ENCODE measurements at places on chromosomes 3 and 15.

- no peak for DNase-seq
Observed at GRCh38 chr15:41993472-41994170, 21.3 kb upstream of the EHD4 start.

- DNase-seq: no peak
Observed at GRCh38 chr3:32157600-32158264, 51.3 kb downstream of the GPD1L start.

DNA sequence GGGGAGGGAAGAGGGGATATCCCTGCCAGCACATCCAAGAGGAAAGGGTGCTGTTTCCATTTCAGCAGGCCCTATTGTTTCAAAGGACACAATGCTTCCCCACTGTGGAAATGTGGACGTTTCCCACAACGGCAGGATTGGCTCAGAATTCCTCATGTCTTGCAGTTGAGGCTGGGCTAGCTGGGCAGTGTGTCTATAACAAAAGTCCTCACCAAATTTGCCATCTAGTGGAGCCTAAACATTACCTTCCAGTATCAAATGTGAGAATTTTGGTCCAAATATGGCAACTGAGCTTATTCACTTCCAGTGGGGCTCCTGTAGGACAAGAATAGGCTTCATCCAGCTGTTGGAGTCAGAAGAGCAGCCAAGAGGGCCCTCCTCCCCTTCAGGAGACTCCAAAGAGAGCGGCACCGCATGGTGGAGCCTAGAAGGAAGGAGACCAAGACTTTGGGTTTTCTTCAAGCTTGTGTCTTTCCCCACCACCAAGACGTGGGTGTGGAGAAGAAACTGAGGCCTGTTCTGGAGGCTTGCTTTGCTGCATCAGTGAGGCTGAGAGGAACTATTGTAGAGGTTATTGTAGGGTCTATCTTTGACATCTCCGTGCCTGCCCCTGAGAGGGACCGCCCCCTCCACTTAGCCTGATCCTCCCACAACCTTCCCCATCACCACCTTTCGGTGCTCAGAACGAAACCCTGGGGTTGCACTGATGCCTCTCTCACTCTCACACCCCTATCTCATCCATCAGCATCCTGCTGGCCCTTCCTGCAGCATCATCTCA, 45.3 kb upstream of the SLCO2A1 start:
- DNase-seq: no peak

- DNase-seq: no peak
Observed at GRCh38 chr15:72472992-72473610, 1.0 kb upstream of the ARIH1 start.

- no peak for DNase-seq
Observed at GRCh38 chr3:177694951-177695350, 497.7 kb upstream of the TBL1XR1 start.

GRCh38 chr3:105315815-105316214, 50.9 kb upstream of the ALCAM start:
- no peak for DNase-seq

- no peak for DNase-seq
Observed at GRCh38 chr15:55343168-55343567, 24.1 kb downstream of the PIGB start.

DNA sequence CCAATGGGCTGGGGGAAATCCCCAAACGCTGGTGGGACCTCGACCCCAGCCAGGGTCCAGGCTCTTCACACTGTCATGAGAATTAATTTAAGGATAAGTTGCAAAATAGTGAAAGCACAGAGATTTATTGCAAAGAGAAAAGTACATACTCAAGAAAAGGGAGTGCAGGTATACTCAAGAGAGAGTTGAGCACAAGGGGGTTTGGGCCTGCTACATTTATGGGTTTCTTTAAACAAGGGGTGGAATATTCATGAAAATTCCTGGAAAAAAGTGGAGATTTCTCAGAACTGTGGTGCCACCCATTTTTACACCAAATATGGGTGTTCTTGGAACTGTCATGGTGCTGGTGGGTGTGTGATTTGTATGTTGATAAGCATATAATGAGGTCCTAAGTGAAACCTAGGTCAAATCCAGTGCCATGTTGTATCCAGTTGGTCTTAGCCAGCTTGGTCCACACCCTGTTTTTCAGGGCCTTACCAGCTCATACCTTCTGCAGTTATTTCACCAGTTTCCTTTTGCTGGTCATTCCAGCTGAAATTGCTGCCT, 32.6 kb upstream of the NEO1 start:
- no peak for DNase-seq

GRCh38 chr15:62440362-62441105, 275.4 kb upstream of the C2CD4B start:
- no peak for DNase-seq

GRCh38 chr3:68334367-68334986, 597.9 kb downstream of the TAFA4 start:
- no peak for DNase-seq

DNA sequence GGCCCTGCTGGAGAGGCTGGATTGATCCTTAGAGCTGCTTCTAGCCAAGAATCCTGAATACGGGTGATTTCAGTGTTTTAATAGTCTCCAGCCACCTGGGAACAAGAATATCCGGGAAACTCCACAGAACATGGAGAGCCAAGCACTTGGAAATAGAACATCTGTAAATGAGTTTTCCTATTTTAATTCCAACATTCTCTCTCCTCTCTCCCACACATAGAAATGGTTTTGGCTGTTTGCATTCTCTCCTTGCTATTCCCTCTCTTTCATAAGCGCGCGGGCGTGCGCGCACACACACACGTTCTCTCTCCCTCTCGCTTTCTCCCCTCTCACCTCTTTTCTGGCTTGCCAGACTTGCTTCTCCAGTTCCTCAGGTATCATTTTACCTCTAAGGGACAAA, 50.6 kb downstream of the GADL1 start:
- no peak for DNase-seq

DNA sequence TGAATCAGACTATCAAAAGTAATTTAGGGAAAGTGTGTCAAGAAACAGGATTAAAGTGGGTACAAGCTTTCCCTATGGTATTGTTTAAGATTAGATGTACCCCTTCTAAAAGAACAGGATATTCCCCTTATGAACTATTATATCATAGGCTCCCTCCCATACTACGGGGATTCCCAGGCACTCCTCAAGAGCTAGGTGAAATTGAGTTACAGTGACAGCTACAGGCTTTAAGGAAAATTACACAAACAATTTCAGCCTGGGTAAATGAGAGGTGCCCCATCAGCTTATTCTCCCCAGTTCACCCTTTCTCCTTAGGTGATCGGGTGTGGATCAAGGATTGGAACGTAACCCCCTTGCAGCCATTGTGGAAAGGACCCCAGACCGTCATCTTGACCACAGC, 240.8 kb upstream of the CNTN6 start:
- DNase-seq: no peak

- DNase-seq: no peak
Observed at GRCh38 chr3:44525060-44525459, 29.9 kb upstream of the ZKSCAN7 start.

- DNase-seq: no peak
Observed at GRCh38 chr15:68643216-68643830, 64.5 kb downstream of the CORO2B start.

GRCh38 chr3:52422669-52423068, 22.2 kb downstream of the SEMA3G start:
- DNase-seq: no peak

- DNase-seq: no peak
Observed at GRCh38 chr3:171748064-171748924, 62.0 kb downstream of the PLD1 start.

DNA sequence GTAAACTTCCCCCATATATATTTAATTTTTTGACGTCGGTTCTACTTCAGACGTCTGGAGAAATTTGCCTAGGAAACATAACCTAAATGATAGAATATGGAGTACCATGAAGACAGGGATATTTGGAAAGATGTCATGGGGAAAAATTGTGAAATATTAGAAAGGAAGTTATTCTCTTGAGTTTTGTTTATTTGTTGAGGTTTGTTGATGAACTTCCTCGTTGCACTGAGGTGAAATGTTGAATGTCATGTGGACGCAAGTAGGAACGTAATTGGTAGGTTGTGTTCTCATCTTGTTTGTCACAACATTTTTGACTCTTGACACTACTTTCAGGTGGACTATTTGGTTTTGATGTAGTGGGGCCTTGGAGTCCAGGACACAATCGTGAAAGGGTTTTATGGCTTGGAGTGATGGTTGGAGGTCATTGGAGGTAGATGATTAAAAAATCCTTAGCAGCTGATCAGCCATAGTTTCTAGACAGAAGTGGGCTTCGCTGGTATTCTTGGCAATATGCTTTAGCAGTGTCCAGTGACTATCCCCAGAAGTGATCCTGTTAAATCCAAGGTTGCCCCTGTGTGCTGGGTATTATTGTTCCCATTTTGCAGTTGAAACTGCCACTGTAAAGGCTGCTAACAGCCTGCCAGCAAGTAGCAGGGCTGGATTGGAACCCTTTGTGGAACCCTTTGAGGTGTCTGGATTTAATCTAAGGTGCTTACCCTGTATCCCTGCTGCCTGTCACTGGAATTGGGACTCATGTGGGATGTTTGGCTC, 1.5 kb downstream of the ABHD5 start:
- DNase-seq: no peak

DNA sequence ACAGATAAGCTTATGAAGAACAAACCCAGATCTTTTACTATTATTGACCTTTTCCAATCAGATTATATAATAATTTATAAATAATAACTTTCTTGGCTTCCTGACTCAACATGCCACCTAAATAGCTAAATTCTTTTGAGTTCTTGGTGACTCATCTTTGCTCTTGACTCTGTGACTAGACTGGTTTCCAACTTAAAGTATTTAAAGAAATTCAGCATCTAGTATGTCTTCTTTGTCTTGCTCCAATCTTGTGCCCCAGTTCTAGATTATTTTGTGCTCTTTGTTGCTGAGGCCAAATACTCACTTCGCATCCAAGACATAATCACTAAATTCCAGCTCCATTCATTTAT, 483.2 kb upstream of the TBL1XR1 start:
- no peak for DNase-seq

GRCh38 chr3:112373476-112373875, 40.5 kb downstream of the CD200 start:
- DNase-seq: no peak

GRCh38 chr3:49283997-49284396, 7.0 kb upstream of the C3orf62 start:
- DNase-seq: no peak

DNA sequence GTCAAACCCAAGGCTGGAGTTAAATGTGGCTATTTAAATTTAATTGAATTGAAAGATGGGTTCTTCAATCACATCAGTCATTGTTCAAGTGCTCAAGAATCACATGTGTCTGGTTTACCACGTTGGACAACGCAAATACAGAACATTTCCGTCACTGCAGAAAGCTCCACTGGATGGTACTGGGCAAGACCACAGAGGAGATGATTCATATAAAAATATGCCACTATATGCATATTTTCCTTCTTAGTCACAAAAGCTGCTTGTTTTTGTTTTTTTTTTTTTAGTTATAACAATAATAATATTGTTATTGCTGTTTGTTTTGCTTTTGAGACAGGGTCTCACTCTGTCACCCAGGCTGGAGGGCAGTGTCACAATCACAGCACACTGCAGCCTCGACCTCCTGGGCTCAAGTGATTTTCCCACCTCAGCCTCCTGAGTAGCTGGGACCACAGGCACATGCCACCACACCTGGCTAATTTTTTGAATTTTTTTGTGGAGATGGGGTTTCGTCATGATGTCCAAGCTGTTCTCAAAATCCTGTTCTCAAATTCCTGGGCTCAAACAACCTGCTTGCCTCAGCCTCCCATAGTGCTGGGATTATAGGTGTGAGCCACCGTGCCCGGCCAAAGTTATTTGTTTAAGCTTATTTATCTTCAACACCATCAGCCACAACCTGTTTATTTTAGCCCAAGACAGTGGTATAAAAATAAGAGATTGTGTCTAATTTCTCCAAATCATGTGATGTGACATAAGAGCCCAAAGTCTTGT, 19.4 kb downstream of the RTP3 start:
- DNase-seq: no peak

GRCh38 chr3:1072041-1072440, 20.8 kb upstream of the CNTN6 start:
- no peak for DNase-seq

DNA sequence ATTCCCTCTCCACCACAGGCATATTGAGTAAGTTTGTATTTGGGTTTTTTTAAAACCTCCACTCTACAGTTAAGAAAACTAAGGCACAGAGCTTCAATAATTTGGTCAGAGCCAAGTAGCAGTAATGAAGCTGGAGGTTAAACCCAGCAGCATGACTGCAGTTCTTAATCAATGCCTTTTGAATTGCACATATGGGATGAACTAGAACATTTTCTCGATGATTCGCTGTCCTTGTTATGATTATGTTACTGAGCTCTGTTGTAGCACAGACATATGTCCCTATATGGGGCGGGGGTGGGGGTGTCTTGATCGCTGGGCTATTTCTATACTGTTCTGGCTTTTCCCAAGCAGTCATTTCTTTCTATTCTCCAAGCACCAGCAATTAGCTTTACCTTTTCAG, 1.6 kb upstream of the CCR5 start:
- DNase-seq: no peak

- no peak for DNase-seq
Observed at GRCh38 chr3:197793247-197793646, 2.2 kb downstream of the LRCH3 start.

- no peak for DNase-seq
Observed at GRCh38 chr15:99485153-99485961, 80.4 kb upstream of the MEF2A start.

- no peak for DNase-seq
Observed at GRCh38 chr3:119834754-119835370, 53.0 kb downstream of the NR1I2 start.

GRCh38 chr15:79082363-79083070, 8.1 kb downstream of the RASGRF1 start:
- DNase-seq: no peak

GRCh38 chr15:77037388-77038209, 33.3 kb downstream of the TSPAN3 start:
- no peak for DNase-seq

- no peak for DNase-seq
Observed at GRCh38 chr3:145383416-145383815, 777.6 kb downstream of the PLOD2 start.

DNA sequence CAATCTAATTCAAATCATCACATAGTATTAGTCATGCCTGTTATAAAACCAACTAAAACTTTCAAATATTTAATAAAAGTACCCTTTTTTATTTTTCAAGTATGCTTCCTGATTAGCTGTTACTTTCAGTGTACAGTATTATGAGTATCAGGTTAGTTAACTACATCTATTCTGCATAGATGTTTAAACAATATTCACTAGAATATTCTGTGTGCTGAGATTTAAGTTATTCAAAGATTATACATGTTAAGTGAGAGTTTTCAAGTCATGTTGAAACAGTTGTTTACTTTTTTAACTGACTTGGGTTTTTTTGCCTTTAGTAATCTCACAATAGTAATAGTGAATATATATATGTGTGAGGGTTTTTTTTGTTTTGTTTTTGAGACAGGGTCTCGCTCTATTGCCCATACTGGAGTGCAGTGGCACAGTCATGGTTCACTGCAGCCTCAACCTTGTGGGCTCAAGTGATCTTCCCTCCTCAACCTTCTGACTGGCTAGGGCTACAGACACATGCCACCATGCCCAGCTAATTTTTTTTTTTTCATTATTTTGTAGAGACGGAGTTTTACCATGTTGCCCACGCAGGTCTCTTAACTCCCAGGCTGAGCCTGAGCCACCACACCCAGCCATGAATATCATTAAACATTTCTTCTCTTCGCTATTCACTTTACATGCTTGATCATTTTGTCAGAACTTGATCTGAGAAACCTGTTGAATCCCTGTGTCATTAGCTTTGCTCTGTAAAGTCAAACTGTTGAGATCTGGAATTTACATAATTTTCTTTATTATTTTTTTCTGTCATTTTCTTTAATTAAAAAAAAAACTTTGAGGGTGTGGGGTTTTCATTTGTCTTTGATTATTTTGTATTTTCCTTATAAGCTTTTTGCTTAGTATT, 286.2 kb upstream of the UBE2E1 start:
- no peak for DNase-seq

- no peak for DNase-seq
Observed at GRCh38 chr3:31472479-31473390, 60.0 kb upstream of the STT3B start.

Data from SIG-M5 (cell line).